ENCODE measurements at places on chromosomes 16 and 17. TPM values are rescaled to one million over a fixed set of nuclear protein-coding genes. Genes with fewer than 3 reads are reported as not detected.

The FN3K gene
- 26.0 TPM for total RNA-seq

GRCh38 chr16:10941127-10941933 lies 938 bp downstream of the DEXI start:
- DNase-seq = peak; percentile 35

The ITGA2B gene
- not detected for total RNA-seq

DNA sequence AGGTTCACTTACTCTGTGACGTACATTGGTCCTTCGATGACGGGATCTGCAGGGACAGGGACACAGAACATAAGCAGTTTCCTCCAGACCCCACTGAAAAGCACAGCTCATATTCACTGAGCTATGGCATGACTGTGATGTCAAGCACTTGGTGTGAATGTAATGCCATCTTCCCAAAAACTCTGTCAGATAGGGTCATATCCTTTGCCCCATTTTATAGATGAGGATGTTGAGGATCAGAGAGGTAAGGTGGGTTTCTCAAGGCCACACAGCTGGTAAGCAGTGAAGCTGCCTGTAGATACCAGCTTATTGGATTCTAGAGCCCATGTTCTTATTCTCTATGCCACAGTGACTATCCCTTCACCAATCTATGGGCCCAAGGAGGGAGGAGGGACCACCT lies 2.5 kb downstream of the ERN2 start:
- DNase-seq = no peak

DNA sequence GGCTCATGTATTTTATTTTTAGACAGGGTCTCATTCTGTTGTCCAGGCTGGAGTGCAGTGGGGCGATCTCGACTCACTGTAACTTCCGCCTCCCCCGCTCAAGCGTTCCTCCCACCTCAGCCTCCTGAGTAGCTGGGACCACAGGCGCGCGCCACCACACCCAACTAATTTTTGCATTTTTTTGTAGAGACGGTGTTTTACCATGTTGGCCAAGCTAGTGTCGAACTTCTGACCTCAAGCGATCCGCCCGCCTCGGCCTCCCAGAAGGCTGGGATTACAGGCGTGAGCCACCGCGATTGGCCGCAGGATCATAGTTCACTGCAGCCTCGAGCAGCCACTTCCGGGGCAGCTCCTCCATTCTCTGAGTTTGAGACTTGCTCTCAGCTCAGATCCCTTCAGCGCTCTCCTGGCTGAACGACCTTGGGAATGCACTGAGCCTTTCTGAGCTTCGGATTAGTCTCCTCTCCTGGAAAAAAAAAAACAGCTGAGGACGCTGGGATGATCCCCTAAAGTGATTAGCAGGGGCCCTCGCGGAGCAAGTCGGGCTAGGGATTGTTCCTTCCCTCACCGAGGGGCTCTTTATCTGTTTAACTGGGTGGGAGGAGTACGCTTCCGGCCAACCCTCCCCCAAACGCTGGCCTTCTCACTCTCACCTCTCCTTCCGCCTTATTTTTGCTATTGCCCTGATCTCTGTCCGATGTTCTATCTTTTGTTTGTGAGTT lies 1.1 kb upstream of the PKMYT1 start:
- DNase-seq = no peak

DNA sequence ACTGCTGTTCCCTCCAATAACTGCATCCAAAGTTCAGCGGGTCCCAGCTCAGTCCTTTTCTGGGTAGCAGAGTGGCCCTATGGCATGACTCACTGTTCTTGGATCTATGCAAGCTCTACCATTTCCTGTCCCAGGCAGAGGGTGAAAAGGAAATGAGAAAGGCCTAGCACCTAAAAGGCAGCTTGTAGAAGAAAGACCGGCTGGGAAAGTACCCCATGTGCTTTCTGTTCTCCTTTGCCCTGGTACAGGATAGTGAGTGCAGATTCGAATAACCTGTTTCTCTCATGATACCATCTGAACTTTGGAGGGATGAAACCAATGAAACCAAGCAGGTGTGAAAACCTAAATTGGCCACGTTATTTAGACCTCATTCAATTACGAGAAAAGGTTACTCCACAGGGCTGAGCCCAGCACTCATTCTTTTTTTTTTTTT lies 12.7 kb upstream of the HASPIN start:
- DNase-seq = peak; percentile 53

The ZNF385C gene
- total RNA-seq = 0.27 TPM

The TMEM220 gene
- total RNA-seq = 2.4 TPM

GRCh38 chr16:23535901-23536300 lies 21.2 kb downstream of the EARS2 start:
- no peak for DNase-seq

DNA sequence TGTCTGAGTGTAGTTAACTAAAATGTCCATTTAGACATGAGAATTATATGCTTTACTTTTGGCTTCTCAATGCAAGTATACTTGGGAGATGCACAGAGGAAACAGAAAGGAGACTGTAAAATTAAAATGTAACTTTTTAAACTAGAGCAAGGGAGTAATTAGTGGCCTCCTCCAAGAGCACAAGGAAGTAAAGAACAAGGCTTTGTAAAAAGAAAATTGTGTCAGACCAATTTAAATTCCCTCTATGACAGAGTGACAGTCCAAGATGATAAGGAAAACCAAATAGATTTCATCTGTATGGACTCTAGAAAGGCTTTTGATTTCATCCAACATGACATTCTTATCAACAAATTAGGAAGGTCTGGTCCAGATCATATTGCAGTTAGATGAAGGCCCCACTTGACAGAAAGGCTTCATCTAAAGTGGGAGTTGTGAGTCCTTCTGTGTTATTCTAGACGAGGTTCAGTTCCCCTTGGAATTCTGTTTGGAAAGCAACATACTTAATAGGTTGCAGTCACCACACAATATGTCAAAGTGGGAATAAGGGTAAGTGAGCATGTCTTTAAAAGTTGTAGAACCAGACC lies 6.5 kb upstream of the CAPNS2 start:
- DNase-seq = no peak

DNA sequence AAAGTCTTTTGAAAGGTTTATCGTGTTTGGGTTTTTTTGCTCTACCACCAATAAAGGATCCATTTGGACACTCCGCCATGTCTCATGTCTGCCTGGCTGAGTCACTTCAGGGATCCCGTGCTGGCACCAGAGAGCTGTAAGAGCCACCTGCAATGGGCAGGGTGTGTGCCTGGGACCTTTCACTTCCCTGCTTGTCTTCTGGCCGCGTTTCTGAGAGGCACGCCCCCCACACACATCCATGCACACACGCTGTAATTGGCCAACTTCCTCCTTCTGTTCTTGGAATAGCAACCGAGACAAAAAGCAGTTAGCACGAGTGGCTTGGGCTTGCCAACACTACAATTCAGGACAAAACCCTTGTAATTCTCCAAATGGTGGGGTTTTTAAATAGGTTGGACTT lies 9.8 kb upstream of the SOST start:
- DNase-seq = peak; percentile 59
